ENCODE measurements at places on chromosomes 12 and 14. TPM values are rescaled to one million over a fixed set of nuclear protein-coding genes. Genes with fewer than 3 reads are reported as not detected.

DNA sequence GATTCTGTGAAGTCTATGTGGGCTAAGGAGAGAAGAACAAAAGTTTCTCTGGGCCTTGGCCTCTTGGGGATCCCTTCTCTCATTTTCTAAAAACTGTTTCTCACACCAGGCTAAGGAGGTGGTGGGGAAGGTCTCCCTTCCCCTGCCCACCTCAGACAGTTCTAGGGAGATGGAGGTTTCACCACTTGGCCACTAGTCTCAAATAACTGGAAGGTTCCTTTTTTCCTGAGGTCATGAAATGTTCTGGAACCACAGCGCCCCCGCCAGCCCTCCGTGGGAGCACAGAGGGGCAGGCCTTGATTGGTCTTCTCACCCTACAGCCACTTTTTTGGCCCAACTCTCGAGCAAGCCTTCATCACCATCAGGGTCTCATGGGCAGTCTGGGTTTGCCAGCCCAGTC is 12.6 kb downstream of the C12orf43 start:
- H3K36me3 ChIP-seq: peaks cover 4% of the 10 kb centered on the region
- H3K4me1 ChIP-seq: no peaks in the 10 kb centered on the region
- no peak for DNase-seq
- no peaks in the 10 kb centered on the region for H3K27me3 ChIP-seq

DNA sequence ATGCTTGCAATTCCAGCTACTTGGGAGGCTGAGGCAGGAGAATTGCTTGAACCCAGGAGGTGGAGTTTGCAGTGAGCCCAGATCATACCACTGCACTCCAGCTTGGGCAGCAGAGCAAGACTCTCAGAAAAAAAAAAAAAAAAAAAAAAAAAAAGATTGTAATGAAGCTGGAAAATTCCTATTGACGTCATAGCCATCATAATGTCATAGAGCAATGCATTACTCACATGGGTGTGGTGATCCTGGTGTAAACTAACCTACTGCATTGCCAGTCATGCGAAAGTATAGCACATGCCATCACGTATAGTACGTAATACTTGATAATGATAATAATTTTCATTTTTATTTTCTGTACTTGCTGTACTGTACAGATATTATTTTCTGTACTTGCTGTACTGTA is 42.7 kb upstream of the NID2 start:
- no peak for DNase-seq
- H3K36me3 ChIP-seq: no peaks in the 10 kb centered on the region
- H3K4me3 ChIP-seq: no peak overlapping the region
- no peak overlapping the region for H3K27ac ChIP-seq

DNA sequence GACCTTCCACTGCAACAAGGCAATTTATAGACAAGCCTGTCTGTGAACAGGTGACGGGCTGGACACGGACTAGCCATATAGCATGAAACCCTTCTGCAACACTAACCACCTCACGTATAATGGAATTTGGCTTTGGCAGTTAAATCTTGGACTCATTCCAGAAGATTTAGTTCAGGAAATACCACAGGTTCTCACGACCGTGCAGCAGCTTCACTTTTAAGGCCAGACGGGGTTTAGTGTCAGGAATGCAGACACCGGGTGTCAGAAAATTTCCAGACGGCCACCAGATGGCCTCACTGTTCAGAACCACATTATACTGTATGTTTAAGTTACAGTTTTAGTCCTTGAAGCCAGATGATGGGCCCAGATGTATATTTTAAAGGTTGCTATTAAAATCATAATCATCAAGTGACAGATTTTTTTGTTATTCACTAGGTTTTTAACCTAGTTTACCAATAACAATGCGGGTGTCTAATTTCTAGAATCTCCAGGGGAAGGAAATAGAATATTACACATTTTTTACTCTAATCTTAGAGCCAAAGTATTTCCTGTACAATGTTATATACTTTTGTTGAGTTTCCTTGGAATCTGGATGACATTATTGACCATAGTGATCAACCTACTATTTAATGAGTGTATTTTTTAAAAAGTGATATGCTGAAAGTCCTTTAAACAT is 90.5 kb upstream of the TMPO start:
- no peaks in the 10 kb centered on the region for H3K36me3 ChIP-seq
- no peak overlapping the region for H3K4me3 ChIP-seq
- peak; percentile 8 for DNase-seq

Gene COL2A1
- total RNA-seq: not detected

DNA sequence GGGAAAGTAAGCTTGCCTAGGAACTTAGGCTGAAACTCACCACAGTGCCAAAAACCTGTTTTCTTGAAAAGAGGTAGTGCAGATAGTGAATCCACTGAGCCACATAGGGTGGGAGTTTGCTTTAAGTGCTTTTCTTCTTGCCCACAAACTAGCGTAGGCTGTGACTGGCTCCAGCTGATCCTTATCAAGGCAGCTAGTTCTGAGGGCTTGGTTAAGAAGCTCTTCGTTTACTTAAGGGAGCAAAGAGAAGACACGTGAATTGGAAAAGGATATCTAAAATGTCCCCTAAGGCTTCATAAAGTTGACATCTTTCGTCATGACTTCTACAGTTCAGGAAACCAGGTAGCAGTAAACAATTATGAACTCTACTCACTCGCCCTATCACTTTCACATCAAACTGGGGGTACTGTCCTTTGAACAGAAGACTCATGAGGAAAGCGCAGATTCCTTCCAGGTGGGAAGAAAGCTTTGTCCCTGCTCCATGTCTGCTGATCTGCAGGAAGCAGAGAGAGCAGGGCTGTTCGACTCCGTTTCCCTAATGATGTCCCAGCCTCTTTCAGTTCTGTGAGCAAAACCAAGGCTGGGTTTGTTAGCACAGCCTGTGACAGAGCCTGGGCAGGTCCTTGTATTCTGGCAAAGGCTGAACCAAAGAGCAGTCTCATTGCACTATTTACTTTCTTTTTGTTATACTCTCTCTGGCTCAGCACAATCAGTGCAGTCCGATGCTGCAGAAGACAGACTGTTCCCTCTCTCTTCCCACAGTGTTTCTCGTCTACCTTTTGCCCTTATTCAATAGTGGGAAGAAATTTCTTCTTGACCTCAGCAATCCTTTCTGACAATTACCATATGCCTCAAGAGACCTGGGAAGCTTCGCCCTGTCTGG is 93.5 kb upstream of the ETV6 start:
- no peaks in the 10 kb centered on the region for H3K36me3 ChIP-seq
- H3K27me3 ChIP-seq: no peaks in the 10 kb centered on the region
- H3K4me1 ChIP-seq: peaks cover 23% of the 10 kb centered on the region

GRCh38 chr12:24470050-24470449 is 478.9 kb downstream of the BCAT1 start:
- no peaks in the 10 kb centered on the region for H3K36me3 ChIP-seq
- H3K27ac ChIP-seq: no peak overlapping the region
- H3K4me1 ChIP-seq: no peaks in the 10 kb centered on the region
- no peak for DNase-seq
- H3K27me3 ChIP-seq: no peaks in the 10 kb centered on the region

DNA sequence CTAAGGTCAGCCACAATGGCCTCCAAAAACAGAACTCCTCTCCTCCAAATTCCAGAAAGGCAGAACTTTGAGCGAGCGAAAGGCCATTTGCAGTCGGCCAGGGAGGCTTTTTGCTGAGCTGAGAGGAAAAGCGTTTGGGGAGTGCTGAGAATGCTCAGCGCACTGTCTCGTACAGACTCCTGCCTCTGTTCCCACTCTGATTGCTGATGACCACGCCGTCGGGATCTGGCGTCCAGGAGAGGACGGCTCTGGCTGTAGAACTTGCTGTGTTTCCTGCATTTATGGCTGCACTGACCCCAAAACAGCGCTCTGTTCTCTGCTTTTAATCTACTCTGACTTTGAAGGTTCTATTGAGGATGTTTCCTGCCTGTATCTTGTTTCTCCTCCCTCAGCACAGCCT is 82.4 kb upstream of the WSCD2 start:
- H3K27ac ChIP-seq: no peak overlapping the region
- no peak for DNase-seq
- H3K27me3 ChIP-seq: no peaks in the 10 kb centered on the region
- no peaks in the 10 kb centered on the region for H3K4me1 ChIP-seq
- H3K36me3 ChIP-seq: no peaks in the 10 kb centered on the region

Gene SERPINA12
- not detected for total RNA-seq

DNA sequence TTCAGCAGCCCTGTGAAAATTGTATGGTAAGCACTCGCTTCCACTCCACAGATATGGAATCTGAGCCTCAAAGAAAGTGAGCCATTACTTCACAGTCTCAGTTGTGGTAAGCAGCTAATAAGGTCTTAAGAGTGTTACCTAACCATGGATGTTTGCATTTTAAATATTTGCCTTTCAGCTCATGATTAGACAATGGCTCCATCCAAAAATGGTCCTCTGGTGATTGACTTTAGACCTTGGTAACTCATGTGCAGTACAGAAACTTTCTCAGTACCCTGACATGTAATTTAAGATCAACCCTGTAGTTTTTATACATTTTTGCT is 1.8 kb downstream of the A2M start:
- DNase-seq: no peak
- no peaks in the 10 kb centered on the region for H3K27me3 ChIP-seq
- H3K4me1 ChIP-seq: peaks cover 7% of the 10 kb centered on the region
- no peak overlapping the region for H3K27ac ChIP-seq

DNA sequence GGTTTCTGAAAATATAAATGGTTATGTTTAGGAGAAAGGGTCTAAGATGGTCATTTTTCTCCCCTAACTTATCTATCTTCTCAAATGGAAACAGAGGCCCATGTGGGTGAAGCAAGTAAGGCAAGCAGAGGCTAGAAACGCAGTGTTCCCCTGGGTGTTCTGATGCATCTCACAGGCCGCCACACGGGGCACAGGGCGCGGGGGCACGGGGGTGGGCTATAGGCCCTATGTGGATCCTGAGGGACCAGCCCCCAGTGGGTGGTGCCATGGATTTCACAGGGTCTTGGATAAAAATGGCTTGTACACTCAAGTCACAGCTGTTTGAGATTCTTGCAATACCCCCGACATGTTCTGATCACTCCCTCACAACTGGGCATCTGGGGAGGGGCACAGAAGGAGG is 17.7 kb downstream of the ACTN1 start:
- no peak for DNase-seq
- H3K27ac ChIP-seq: no peak overlapping the region
- H3K36me3 ChIP-seq: no peaks in the 10 kb centered on the region
- no peaks in the 10 kb centered on the region for H3K27me3 ChIP-seq
- no peak overlapping the region for H3K4me3 ChIP-seq

- no peak within 1 kb of the TSS for H3K27ac ChIP-seq
- DNase-seq: no peak
- H3K4me1 ChIP-seq: peaks cover 32% of the 10 kb centered on the region
- H3K27me3 ChIP-seq: no peaks in the 10 kb centered on the region
Measured at GRCh38 chr12:54364413-54364812, at the start of gene GPR84. TSS of gene GPR84 (minus strand) at chr12:54364486. CDS start at chr12:54363851, 635 bp downstream.

GRCh38 chr12:113697651-113698509 is 226.2 kb upstream of the LHX5 start:
- no peaks in the 10 kb centered on the region for H3K36me3 ChIP-seq
- no peak overlapping the region for H3K27ac ChIP-seq
- no peak for DNase-seq
- H3K4me1 ChIP-seq: no peaks in the 10 kb centered on the region
- no peak overlapping the region for H3K4me3 ChIP-seq

DNA sequence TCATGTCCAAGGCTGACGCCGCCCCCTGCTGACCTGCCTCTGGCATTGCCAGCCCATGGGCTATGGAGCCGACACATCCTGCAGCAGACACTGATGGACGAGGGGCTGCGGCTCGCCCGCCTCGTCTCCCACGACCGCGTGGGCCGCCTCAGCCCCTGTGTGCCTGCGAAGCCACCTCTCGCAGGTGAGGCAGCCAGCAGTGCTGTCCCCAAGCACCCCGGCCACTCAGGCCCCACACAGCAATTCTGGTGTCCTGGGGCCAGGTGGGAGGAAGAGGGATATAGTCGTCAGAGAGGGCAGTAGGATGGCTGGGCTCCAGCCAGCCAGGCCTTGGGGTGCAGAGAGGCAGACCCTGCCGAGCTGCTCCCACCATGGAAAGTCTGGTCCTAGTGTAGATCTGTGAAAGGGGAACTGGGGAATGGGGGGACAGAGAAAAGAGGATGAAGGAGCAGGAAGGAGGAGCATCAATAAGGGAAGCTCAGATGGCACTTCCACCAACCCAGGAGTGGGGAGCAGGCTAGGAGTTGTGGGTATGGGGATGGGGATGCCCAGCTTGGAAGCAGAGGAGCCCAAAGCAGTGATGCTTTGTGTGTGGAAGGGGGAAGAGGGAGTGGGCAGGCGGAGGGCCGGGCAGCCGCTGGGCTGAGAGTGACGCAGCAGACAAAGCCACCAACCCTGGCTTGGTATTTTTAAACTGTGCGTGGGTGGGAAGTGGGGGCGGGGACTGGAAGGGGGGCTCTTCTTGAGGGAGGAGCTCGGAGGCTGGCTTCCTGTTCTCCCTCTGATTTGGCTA is 4.7 kb downstream of the NAB2 start:
- H3K36me3 ChIP-seq: peaks cover 42% of the 10 kb centered on the region
- H3K27ac ChIP-seq: peak overlapping the region; percentile 45
- H3K4me3 ChIP-seq: peak overlapping the region; percentile 7
- DNase-seq: peak; percentile 80
- H3K27me3 ChIP-seq: no peaks in the 10 kb centered on the region

DNA sequence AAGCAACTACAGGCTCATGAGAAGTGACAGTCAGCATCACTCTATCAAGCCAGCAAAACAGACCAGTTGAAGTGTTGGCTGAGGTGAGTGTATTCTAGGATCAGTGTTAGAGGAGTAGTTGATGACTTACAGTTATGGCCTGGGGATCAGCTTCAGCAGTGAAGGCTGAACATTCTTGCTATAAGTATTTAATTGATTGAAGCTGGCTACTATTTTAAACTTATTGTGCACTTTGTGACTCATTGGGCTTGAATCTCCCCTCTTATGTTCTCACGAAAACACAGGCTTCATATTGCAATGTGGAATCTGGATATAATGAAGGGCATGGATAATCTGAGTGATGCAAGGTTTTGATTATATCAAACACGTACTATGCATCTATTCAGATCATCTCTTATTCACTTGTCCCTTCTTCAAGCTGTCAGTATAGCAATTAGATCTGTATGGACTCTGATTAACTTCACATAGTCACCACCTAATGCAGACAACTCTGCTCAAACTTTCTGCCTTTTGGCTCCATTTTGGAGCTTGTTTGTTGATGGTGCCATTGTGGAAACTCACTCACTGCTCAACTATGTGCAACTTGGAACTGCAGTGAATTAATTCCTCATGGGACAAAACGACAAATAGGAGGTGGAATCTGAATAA is 309.2 kb downstream of the SLC16A7 start:
- no peak overlapping the region for H3K4me3 ChIP-seq
- no peak for DNase-seq
- no peak overlapping the region for H3K27ac ChIP-seq
- no peaks in the 10 kb centered on the region for H3K27me3 ChIP-seq

All from CD8-positive, alpha-beta memory T cell (primary cell).